Thymus (tissue), 14 donors: ENCODE measurements at places on chromosomes 4 and X. TPM values are rescaled to one million over a fixed set of nuclear protein-coding genes. Genes with fewer than 3 reads are reported as not detected.

The GRIA3 gene
- 1.2 TPM for polyA plus RNA-seq

The FHIP1A gene
- polyA plus RNA-seq, result 0.62 TPM

The NWD2 gene
- polyA plus RNA-seq, result 0.11 TPM

The SLC7A11 gene
- polyA plus RNA-seq, result 0.87 TPM

The FOXR2 gene
- not detected for polyA plus RNA-seq

GRCh38 chrX:41877167-41877566, 46.2 kb downstream of the CASK start:
- H3K4me3 ChIP-seq, result no peak overlapping the region
- DNase-seq, result no peak
- no peaks in the 10 kb centered on the region for H3K4me1 ChIP-seq
- no peak overlapping the region for H3K27ac ChIP-seq
- H3K27me3 ChIP-seq, result no peaks in the 10 kb centered on the region
- H3K36me3 ChIP-seq, result no peaks in the 10 kb centered on the region

DNA sequence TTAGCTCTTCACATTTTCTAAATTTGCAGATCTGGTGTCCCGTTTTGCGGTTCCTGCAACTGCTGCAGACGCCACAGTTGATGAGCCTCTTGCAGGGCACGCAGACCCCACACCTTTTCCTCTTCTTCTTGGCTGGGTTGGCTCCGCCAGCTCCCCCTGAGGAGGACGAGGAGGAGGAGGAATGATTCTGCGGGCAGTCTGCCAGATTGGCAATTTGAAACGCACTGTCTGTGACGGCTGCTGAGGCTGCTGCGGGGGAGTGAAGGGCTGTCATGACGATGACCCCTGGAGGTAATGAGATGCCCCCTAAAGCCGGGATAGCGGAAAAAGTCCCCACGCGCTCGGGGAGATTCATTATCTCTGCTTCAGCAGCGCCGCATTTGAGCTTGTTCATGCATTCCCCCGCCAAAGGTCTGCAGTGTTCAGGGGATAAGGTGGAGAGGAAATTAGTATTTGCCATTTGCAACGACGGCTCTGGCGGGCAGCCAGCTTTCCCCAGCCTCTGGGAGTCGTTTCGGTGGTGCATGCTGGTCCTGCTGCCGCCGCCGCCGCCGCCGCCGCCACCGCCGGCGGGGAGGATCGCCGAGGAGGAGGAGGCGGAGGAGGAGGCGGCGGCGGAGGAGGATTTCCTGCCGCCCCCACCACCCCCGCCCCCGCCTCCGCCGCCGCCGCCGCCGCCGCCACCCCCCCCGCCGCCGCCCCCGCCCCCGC, 3.8 kb downstream of the CXXC4 start:
- peaks cover 5% of the 10 kb centered on the region for H3K4me1 ChIP-seq
- peaks cover 13% of the 10 kb centered on the region for H3K27me3 ChIP-seq
- H3K36me3 ChIP-seq, result no peaks in the 10 kb centered on the region
- DNase-seq, result no peak
- peak overlapping the region; percentile 19 for H3K4me3 ChIP-seq

- H3K4me1 ChIP-seq, result no peaks in the 10 kb centered on the region
- H3K27ac ChIP-seq, result no peak overlapping the region
- no peaks in the 10 kb centered on the region for H3K27me3 ChIP-seq
- no peak overlapping the region for H3K4me3 ChIP-seq
- DNase-seq, result peak; percentile 8
- H3K36me3 ChIP-seq, result no peaks in the 10 kb centered on the region
Measured at GRCh38 chrX:41561045-41561444, 113.9 kb downstream of the NYX start.
